ENCODE measurements at places on chromosomes 2 and 18.

GRCh38 chr2:224922142-224922727, 120.0 kb downstream of the DOCK10 start:
- no peak for DNase-seq

DNA sequence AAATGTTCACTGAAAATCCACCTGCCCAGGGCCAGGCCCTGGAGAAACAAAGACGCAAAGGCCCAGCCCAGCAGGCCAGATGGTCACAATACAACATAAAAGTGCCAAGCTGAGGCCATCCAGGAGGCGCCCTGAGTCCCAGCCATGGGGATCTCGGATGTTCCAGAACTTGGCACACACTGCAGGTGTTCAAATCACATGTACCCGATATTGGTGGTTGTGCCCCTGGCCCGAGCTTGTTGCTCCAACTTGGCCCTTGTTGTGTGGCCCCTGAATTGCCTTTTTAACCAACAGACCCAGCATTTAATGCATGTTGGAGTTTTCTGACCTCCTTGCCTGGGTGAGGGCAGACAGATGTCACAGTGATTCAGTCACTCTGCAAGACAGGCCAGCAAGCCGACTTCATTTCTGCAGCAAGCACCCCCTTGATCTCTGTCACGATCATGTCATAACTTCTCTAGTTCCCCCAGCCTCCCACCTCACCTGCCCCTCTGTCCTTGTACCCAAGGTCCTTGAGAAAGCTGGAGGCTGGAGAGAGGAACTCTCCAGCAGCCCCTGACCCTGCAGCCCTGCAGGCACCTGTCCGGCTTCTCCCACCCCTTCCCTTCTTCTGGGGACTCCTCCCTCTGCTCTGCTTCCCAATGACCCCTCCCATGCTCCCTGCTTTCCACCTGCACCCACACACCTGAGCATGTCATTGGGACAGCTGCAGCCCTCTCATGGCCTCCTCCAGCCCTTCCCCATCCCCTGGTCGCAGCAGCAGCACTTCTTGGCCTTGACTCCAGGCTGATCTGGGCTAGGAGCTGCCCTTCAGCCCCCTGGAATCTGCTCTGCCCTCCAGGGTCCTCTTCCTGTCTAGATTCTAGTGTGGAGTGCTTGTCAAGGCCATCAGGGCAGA, 9.1 kb downstream of the NGEF start:
- no peak for DNase-seq

GRCh38 chr2:176139661-176140512, 10.4 kb downstream of the HOXD8 start:
- DNase-seq: no peak

DNA sequence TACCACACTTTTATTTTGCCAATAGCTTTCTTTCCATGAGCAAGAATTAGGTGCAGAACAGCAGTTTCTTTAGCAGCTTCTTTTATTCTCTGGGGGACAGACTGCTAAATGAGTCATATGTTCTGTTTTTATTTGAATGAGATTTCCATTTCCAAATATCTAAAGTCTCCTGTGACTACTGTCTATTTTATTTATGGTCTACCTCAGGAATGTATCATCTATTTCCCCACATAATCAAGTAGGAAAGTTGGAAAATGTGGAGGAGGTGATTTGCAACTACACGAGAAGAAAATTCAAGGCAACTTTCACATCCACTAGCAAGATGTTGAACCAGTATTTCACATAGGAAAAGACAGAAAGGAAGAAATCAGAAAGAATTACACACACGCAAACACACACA, 139.9 kb upstream of the MEX3C start:
- DNase-seq: no peak

GRCh38 chr2:74560591-74560990, 6.1 kb downstream of the DOK1 start:
- no peak for DNase-seq

DNA sequence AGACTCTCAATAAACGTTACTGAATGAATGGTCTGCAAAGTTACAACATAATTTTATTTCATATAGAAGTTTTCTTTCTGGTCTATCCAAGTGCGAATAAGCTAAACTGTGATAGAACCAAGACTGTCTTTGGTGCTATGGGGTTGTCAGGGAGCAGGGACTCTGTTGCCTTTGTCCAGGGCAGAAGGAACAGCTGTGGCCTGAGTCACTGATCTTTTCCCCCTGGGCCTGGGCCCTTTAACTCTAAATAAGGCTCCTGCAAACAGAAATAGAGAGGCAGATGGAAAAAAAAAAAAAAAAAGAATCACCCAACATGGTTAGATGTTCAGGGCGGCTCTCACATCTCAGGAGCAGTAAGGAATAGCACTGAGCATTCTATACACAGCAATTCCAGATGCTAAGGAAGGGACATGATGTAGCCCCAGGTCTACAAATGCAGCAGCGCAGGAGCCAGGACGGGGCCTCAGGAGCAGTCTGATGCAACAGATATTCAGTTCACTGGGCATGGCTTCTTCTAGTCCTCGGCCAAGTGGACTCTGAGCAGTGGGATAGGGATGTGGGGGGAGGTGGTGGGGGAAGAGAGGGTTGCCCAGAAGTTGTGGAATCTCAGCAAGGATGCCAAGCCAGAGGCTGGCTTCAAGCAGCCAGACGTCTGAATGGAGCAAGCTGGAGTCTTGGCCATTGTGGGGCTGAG, 247.1 kb upstream of the SIX2 start:
- DNase-seq: no peak

DNA sequence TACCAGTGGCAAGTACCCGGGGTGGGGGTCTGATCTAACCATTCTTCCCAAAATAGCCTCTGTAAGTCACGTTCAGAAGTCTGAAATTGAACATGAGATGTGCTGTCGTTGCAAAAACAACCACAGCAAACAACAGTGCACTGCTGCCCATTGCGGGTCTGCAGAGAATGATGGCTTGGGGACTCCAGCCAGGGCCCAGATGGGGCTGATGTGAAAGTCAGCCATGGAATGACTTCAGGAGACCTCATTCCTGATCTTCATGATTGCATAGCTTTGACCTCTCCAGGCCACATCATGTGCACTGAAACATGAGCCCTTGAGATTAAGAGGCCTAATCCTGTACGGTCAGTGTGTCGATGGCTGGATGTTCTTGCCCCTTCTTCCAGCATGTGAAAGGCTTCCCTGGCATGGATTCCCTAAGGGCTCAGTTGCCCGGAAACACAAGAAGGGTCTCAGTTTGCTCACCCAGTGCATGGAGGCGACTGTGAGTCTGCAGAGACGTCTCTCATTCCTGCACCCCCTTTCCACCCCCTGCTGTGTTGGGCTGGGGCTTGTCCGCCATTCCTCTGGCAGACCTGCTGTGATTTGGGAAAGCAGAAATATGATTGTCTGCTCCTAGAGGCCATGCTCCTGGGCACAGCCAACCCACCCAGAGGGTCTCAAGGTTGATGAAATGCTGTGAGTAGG, 191.6 kb downstream of the SEPTIN10 start:
- DNase-seq: no peak

DNA sequence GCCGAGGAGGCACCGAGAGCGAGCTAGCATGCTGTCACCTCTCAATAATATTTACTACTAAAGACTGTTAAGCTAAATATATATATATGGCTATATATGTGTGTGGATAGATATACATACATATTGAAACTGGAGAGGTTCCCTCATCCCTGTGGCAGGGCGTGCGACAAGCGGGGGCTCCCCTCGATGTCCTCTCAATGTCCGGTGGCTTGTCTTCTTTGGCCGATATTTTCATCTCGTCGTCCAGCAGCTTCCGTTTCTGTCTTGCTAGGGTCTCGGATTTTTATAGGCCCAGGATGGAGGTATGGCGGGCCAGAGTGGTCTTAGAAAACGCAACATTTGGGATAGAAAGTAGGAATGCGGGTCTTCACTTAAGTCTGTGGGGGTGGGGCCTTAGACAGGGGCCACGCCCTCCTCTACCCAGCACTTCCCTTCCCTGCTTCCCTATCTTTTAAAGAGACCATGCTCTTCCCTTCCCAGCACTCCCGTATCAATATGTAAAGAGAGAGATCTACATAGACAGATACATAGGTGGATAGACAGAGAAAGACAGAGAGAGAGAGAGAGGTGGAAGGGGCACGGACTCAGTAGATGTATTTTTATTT, 866.8 kb downstream of the DSC3 start:
- DNase-seq: no peak

Data from activated CD8-positive, alpha-beta memory T cell treated with anti-CD3 and anti-CD28 coated beads for 48 hours (primary cell).